ENCODE measurements at places on chromosomes 2 and 18.

- no peak for DNase-seq
Observed at GRCh38 chr2:241489088-241489487, 19.3 kb downstream of the STK25 start.

- DNase-seq: peak; percentile 3
Observed at GRCh38 chr2:20365249-20365817, 14.7 kb upstream of the PUM2 start.

DNA sequence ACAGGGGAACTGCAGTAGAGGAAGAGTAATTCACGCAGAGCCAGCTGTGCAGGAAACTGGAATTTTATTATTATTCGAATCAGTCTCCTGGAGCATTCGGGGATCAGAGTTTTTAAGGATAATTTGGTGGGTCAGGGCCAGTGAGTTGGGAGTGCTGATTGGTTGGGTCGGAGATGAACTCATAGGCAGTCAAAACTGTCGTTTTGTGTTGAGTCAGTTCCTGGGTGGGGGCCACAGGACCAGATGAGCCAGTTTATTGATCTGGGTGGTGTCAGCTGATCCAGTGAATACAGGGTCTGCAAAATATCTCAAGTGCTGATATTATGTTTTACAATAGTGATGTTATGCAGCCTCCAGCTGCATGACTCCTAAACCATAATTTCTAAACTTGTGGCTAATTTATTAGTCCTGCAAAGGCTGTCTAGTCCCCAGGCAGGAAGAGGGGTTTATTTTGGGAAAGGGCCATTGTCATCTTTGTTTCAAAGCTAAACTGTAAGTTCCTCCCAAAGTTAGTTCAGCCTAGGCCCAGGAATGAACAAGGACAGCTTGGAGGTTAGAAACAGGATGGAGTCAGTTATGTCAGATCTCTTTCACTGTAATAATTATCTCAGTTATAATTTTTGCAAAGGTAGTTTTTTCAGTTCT, 67.0 kb downstream of the ASAP2 start:
- no peak for DNase-seq

GRCh38 chr18:11245879-11246278, 96.5 kb upstream of the PIEZO2 start:
- no peak for DNase-seq

DNA sequence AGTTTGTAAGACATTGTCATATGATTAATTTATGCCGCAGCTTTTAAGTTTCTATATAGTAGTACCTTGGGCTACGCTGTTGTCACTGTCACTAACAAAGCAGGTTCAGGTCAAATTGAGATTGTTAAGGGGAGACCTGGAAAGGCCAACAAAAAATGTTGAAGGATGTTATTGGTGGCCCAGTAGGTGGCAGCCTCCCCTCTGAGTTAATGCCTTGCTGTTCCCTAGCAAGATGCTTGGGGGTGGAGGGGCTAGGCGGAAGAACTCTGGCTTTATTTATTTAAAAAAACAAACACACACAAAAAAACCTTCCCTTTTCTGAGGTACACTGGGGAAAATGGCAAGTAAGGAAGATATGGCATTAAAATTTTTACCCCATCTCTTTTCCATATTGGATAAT, 128.3 kb upstream of the ATP5MC3 start:
- no peak for DNase-seq

GRCh38 chr2:118971245-118972122, 29.5 kb downstream of the MARCO start:
- no peak for DNase-seq

- DNase-seq: no peak
Observed at GRCh38 chr2:220568296-220568695, 940.9 kb downstream of the SLC4A3 start.

DNA sequence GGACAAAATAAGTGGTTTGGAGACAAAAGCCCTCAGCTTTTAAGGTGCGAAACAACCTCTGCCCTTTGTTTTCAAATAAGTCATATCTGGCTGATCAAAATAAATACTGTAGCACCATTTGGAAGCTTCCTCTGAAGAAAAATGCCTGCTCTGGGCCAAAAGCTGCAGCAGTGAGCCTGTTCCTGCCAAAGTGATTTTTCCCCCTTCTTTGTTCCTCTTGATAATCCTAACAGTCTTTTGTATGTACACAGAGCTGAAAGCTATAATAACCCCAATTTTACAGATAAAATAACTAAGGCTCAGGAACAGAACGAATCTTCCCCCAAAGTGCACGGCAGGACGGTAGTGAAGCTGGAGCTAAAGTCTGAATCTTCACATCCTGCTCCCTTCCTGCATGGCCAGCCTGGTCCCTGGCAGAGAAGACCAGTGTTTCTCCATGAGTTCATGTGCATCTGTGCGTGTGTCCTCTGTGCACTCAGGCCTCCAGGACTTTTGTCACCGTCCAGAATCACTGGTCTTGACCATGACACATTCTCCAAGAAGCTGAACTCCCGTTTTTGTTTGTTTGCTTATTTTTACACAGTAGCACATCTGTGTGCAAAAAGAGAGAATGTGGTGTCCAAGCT, 2114.1 kb upstream of the PIK3C3 start:
- DNase-seq: no peak

- no peak for DNase-seq
Observed at GRCh38 chr2:216554755-216555154, 56.1 kb downstream of the RPL37A start.

- DNase-seq: no peak
Observed at GRCh38 chr2:17879137-17879912, 858 bp downstream of the KCNS3 start.

- DNase-seq: no peak
Observed at GRCh38 chr2:17611036-17611435, 70.5 kb downstream of the VSNL1 start.

GRCh38 chr2:149832324-149832723, 244.7 kb upstream of the MMADHC start:
- no peak for DNase-seq

DNA sequence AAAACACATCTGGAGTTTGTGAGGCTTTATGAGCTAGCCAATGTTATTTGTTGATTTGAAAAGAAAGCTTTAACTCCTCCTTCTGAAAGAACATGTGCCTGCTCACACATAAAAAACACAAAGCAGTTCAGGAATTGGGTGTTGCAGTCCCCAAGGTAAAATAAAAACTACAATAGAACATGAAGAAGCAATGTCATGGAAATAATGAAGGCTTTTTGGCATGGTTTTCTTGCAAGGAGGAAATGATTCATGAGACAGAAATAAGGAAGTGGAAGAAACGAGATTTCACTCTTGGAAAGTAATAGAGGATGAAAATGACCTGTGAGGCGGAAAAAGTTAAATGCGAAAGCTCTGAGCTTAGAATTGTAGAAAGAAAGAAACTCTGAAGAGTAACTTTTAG, 81.1 kb downstream of the TRIB2 start:
- DNase-seq: no peak

DNA sequence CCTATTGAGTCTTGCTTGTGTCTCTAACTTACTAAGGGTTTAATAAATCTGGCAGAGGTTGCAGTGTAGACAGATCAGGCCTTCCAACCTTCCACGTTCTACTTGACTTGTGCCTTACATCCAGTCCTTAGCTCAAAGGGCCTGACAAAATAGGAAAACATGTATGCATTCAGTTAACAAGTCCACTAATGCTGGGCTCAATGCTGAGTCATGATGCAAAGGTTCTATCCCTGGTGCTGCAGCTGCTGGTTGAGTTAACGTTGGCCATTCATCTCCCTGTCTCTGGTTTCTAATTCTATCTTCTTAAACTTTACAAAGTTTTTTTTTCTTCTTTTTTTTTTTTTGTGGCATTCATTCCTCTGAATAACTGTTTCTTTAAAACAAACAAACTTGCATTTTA, 46.3 kb upstream of the ITGB6 start:
- no peak for DNase-seq

DNA sequence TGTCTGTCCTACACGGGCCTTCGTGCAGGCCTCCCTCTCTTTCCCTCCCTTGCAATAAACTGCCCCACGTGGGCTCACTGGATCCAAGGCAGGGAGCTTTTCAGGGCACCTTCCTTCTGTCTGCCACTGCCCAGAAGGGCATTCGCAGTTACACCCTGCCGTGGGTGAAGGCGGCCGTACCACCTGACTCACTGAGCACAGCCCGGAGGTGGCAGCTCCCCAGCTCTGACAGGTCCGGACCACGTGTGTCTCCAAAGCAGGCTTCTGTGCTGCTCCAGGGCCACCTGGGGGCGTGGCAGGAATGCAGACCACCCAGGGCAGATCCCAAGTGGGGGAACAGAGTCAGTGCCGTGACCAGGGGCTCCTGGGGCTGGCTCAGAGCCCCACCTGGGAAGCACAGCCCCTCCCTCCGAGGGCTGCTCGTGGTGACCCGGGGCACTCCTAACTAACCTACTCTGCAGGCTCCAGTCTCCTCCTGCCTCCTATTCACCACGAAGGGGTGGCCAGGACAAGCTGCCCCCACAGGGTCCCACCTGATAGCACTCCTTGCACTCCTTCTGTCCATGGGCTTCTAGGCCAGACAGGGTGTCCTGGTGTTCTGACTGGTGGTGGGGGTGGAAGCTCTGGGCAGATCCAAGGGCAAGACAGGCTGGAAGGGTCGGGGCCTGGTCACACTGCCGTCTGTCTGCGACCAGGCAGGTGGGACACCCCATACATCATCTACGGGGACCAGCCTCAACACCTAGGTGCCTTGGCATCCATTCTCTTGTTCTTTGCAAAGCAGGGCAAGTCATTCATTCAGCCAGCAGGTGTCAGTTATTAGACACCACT, 9.7 kb downstream of the SNED1 start:
- no peak for DNase-seq

- DNase-seq: no peak
Observed at GRCh38 chr2:143463719-143464118, 334.5 kb downstream of the ARHGAP15 start.

- no peak for DNase-seq
Observed at GRCh38 chr2:49532702-49533101, 378.4 kb upstream of the FSHR start.

GRCh38 chr2:60641811-60642788, 88.6 kb upstream of the BCL11A start:
- peak; percentile 8 for DNase-seq

- no peak for DNase-seq
Observed at GRCh38 chr2:83470928-83471327, 988.2 kb downstream of the SUCLG1 start.

DNA sequence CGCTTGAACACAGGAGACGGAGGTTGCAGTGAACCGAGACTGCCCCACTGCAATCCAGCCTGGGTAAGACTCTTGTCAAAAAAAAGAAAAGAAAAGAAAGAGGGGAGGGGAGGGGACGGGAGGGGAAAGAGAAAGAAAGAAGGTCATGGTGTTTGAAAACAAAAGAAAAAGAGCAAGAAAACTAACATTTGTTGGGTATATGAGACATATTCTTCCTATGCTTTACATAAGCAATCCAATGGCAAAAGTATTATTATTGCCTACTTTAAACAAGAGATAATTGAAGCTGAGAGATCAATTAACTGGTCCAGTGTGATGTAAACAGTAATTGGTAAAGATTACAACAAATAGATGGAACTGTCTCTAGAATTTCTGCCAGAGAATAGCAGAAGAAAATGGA, 157.3 kb downstream of the ZRANB3 start:
- DNase-seq: no peak

GRCh38 chr18:48862678-48863270, 88.0 kb downstream of the SMAD7 start:
- DNase-seq: no peak

GRCh38 chr2:78892295-78892694, 133.2 kb upstream of the REG3G start:
- DNase-seq: no peak

- DNase-seq: no peak
Observed at GRCh38 chr2:205563646-205564045, 118.7 kb upstream of the NRP2 start.

DNA sequence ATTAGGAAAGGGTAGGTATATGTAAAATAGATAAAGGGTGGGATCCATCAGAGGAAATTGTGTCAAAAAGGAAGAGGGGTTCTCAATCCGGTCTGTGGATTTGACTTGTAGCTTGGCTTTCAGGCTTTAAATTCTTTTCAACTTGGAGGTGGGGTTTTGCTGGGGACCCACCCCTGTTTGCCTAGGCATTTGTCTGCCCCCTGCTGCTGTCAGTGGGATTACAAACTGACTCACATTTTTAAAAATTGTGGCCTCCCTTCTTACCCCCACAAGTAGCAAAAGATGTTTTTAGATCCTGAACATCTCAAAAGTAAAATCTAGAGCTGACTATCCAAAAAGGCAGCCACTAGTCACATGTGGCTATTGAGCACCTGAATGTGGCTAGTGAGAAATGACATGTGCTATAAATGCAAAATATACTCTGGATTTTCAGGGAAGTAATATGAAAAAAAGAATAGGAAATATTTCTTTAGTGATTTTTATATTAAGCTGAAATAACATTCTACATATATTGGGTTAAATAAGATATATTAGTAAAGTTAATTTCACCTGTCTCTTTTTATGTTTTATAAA, 178.9 kb downstream of the GFPT1 start:
- no peak for DNase-seq
